ENCODE measurements at places on chromosomes 1 and 21. TPM values are rescaled to one million over a fixed set of nuclear protein-coding genes. Genes with fewer than 3 reads are reported as not detected.

Gene ENAH
- total RNA-seq: 19.5 TPM

Gene AMY1B
- total RNA-seq: 0.14 TPM

GRCh38 chr1:202462342-202463076, 114.0 kb downstream of the PPP1R12B start:
- no peak for DNase-seq

GRCh38 chr1:30406996-30407864, 316.2 kb downstream of the MATN1 start:
- DNase-seq: no peak

DNA sequence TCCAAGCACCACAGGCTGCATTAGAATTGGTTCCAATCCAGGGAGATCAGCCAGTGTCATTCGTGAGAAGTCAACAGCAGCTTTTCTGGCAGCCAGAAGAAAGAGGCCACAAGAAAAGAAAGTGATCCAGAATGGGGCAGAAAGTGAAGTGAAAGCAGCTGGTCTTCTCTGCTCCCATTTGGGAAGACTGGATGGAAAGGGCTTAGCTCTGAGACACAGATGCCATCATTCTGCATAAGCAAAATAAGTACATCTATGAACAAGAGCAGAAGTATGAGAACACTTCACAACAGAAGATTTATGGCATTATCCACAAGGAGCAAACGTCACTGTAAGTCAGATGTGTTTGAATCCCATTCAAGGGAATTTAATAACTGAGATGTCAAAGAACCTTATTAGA, 326.5 kb upstream of the ESRRG start:
- DNase-seq: no peak

DNA sequence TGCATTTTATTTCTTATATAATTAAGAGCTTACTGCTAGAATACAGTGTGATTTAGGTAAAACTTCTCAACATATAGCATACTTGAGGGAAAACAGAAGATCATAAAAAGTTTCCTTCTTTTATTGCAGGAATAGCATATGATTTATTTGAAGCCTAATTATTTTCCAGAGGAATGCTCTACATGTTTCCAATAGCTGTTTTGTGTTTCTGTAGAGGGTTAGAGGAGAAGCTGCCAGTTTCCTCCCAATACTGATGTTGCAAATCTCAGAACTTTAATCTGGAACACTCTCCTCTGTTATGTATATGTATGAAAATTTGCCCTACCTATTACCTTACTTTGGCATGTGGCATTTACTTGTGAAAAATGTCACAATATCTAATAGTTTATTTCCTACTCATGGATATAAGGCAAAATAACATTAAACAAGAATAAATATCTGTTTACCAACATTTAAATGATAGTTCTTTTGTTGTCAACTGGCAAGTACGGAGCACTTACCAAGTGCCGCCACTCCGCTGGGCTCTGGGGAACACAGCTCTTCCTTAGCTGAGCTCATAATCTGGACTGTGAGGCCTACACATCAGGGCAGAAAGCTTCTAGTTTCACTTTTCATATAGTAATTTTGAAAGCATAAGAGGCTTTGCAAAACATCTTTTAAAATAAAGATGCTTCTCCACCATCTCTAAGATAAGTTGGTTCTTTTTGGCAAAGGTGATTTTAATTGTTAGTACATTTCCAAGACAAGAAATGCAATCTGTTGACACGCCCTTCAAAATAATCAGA, 239.8 kb upstream of the C1orf105 start:
- DNase-seq: no peak

Measured in thymus (tissue), 14 donors.